CD4-positive, alpha-beta T cell treated with Interleukin-4 for 4 hours (primary cell): ENCODE measurements at places on chromosomes 6 and 20.

DNA sequence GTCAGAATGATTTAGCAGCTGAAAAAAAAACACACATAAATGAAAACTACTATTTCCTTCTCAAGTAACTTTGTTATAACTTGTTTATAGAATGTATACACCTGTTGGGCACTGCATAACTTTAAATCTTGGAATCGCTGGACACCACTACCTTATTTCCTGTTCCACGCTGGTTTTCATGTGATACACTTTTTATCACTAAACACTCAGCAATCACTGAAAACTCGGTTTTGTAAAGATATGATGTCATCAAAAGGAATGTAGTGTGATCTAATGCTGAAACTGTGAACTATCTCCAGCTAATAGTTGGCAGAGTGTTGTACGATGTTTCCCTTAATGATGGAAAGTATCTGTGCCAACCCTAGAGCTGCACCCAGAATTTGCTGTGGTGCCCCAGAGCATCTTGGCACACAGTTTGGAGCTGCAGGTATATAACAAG lies 127.9 kb downstream of the BACH2 start:
- DNase-seq = no peak

DNA sequence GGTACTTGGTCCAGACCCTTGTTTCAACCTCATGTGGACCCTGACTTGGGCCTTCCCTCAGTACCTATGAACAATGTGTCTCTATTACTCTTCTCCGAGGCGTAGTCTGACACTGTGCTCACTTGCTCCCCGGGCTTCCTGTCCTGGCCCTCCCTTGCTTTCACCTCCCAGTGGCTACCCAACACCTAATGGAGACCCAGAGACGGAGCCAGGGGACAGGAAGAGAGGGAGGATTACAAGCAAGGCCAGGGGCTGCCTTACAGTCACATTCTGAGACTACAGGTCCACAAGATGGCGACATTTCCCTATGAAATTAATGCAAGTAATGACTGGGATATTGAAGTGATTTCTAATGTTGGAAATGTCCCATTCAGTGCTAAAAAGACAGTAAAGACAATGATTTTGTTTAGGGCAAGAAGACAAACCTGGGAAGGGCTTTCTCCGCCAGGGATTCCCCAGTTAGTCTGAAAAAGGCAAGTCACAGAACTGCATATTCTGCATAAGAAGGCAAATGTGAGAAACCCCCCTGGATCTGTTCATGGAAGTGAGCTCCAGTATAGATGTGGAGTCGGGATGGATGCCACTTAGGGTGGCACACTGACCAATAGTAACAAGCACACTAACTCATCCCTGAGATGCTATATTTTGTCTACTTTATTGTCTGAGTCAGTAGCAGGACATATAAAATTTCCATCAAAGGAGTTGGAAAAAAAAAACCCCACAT lies 44.0 kb upstream of the ZBTB24 start:
- peak; percentile 64 for DNase-seq

DNA sequence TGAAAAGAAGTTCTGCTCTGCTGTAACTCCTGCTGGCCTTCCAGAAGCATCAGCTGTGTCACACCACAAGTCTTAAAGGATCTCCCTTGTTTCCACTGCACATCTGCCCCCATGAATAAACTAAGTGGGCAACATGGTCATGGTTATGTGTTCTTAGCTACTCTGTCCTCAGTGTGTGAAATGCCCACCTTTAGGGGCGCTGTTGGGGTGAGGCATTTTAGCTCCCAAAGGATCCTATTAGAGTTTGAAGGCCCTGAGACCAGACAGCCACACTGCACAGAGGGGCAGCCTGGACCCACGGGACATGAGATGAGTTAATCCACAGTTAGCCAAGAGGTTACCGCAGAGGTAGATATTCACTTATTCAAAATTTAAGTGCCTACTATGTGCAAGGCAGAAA lies 294.3 kb upstream of the QKI start:
- no peak for DNase-seq

DNA sequence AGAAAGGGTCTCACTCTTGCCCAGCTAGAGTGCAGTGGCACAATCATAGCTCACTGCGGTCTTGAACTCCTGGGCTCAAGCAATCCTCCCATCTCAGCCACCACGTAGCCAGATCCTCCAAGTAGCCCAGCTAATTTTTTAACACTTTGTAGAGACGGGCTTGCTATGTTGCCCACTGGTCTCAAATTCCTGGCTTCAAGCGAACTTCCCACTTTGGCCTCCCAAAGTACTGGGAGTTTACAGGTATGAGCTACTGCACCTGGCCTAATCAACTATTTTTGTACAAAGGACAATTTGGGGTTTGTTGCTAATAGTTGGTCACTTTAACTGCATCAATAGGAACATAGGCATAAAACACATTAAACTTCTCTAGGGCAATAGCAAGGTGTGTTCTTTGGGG lies 29.9 kb upstream of the SYNCRIP start:
- no peak for DNase-seq

- DNase-seq = no peak
These were observed 461.3 kb downstream of the GJA1 start for GRCh38 chr6:121896771-121897170.
